Activated T-helper 1 cell treated with Interleukin-2 at 50 U/mL for 16 hours (primary cell): ENCODE measurements at places on chromosomes 1 and 21.

DNA sequence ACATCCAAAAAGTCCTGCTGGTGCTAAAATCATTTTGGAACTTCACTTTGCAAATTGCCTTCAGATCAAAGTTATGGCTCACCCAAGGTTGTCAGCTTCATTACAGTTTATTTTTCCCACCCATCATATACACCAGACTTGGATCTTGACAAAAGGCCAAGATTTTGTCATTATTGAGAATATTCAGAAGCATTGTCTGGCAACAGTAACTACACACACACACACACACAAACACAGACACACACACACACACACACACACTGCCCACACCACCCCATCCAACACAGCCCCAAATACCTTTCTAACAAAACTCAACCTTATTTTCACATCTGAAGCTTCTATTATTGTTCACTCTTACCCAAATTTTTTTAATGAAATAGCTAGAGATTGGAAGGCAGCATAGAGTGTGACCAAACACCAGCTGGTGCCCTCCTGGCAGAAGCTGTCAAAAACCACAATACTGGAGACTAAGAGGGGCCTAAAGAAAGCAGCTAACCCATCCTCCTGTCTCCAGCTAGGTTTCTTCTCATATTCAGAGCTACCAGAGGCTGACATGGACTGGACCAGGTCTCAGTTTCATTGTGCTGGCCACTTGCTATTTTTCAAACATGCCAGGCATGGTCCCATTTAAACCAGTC is 139.1 kb upstream of the ZC3H11B start:
- no peak for DNase-seq

DNA sequence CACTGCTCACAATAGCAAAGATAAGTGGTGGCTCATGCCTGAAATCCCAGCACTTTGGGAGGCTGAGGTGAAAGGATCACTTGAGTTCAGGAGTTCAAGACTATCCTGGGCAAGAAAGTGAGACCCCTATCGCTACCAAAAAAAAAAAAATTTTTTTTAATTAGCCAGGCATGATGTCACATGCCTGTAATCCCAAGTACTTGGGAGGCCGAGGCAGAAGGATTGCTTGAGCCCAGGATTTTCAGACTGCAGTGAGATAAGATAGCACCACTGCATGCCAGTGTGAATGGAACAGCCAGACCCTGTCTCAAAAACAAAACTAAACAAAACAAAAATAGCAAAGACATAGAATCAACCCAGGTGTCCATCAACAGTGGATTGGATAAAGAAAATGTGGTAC is 50.6 kb downstream of the HSF2BP start:
- DNase-seq: no peak

- DNase-seq: no peak
Measured at GRCh38 chr1:34928066-34928696, 1.3 kb downstream of the DLGAP3 start.

DNA sequence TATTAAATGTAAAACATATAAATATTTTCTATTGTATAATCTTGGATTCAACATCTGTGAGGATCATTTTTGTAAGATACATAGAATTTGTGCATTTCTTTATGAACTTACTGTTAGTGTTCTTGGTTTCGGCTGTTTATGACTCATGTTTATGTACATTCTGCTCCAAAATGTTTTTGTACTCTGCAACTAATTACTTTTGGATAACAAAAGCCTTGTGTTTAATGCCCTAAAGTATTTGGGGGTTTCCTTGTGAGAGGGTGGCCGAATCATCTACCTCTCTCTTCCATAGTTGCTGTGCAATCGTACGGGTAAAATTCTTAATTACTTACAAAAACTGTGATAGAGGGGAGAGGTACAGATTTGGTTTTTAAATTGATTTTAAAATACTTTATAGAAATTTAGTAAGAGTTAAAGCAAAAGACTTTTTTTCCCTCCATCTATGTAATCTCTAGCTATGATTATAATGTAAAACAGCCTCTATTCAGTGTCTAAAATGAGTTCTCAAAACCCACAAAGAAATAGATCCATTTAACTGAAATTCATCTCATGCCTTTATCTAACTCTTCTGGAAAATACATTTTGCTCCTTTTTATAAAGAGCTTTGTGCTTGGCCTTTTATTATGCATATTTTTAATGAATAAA is 38.7 kb upstream of the LRRC8C start:
- no peak for DNase-seq

DNA sequence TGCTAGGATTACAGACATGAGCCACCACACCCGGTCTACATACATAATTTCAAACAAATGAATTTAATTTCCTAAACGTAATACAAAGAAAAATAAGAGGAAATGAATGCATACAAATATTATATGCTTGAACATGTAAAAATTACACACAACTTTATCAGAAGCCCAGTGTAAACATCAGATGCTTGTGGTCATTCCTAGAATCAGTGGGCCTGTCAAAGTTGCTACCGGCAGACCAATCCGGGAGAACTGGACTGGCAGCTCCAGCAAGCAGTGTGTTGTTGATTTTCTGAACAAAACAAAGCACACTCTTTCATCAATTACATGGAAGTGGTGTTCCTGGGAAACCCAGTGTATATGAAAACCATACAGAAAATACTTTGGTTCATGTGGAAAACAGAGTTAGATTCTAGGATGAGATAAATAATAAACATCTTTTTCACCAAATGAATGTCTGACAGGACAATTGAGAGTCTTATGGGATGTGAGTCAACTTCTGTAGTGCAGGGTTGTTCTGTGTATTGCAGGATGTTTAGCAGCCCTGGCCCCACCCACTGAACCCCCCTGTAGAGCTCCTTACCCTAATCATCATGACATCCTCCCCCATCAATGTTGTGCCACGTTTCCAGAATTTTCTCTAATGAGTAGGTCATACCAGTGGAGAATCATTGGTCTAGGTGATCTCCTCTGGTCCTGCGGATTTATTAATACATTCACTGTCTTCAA is 33.8 kb downstream of the MFSD2A start:
- DNase-seq: no peak

DNA sequence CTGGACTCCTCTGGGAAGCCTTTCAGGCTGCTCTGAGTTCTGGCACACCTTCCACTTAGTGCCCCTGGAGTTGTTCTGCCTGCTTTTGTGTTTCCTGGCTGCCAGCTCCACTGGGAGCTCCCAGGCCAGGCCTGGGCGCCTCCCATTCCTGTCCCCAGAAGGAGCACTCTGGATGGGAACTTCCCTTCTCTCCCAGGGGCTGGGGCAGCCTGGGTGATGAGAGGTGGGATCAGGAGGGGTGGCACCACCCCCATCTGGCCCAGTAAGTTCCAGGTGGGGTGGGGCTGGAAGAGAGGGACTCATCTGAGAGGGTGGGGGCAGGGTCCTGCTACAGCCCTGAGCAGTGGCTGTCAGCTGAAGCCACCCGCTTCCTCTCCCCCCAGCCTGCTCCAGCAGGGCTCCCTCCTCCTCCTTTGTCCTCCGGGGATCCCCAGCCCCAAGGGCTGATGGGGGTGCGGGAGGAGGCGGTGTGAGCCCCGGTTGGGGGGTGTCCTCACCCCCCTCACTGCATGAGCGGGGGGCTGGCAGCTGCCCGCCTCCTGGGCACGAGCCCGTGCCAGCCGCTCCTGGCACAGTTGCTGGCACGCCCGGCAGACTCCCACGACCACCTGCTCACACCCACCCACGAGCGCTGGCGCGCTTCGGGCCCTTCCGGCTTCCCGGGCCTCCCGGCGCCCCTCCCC is 4.7 kb downstream of the FOXO6 start:
- DNase-seq: no peak
